ENCODE measurements at places on chromosomes 4 and X. TPM values are rescaled to one million over a fixed set of nuclear protein-coding genes. Genes with fewer than 3 reads are reported as not detected.

DNA sequence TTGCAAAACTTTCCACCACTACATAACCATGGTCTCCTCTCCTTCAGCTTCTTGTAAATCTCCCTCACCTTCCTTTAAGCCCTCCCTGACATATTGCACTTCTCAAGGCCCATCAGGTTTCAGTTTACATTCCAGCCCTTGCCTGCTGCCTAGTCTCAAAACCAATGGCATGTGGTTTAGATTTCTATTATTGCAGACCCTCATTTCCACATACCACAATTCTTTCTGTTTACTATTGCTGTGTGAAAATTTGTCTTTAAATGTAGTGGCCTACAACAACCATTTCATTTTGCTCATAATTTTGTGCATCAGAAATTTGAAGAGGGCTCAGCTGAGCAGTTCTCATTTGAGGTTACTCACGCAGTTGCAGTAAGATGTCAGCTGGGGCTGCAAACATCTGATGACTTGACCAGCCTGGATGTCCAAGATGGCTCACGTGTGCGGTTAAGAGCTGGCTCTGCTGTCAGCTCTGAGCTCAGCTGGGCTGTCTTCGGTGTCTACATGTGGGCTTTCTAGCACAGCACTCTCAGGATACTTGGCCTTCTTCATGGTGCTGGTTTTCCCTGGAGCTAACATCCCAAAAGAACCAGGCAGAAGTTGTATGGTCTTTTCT is 29.9 kb upstream of the SOD3 start:
- DNase-seq: no peak

DNA sequence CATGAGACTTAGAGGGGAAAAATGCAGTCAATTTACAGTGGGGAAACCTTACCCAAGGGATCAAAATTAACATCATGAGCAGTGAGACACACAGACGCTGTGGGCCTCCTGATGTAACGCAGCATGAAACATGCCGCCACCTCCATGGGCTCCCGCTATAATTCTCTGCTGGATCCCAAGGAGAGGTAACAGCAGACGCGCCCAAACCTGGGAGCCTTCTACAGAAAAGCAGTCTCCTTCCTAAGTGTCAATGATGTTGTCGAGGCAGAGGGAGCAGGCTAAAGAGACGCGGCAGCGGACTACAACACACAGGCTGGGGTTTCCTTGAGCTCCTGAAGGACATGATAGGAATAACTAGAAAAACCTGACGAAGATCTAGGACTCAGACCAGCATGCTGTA is 142.3 kb downstream of the AFAP1 start:
- DNase-seq: no peak

- DNase-seq: no peak
Measured at GRCh38 chrX:41512394-41512793, 65.3 kb downstream of the NYX start.

ADAMTS3 gene
- 2.4 TPM for total RNA-seq

SSX2B gene
- total RNA-seq: not detected

DNA sequence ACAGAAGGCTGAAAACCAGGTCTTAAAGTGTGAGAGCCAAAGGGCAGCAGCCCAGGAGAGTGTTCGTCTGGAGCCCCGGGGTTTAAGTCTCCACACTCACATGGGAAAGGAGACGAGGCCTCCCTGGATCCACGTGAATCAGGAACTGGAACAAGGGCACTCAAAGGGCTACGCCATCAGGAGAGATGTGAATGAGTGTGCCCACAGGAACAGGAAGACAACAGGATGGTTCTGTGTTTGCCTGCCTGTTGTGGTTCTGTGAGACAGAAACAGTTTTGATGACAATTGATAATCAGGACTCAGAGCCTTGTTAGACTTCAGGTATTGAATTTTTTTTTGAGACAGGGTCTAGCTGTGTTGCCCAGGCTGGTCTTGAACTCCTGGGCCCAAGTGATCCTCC is 4.9 kb upstream of the CTBP1 start:
- DNase-seq: no peak

ALPK1 gene
- total RNA-seq: 18.2 TPM

Data from skin of body (tissue), 3 donors.